ENCODE measurements at places on chromosomes 11 and 22.

DNA sequence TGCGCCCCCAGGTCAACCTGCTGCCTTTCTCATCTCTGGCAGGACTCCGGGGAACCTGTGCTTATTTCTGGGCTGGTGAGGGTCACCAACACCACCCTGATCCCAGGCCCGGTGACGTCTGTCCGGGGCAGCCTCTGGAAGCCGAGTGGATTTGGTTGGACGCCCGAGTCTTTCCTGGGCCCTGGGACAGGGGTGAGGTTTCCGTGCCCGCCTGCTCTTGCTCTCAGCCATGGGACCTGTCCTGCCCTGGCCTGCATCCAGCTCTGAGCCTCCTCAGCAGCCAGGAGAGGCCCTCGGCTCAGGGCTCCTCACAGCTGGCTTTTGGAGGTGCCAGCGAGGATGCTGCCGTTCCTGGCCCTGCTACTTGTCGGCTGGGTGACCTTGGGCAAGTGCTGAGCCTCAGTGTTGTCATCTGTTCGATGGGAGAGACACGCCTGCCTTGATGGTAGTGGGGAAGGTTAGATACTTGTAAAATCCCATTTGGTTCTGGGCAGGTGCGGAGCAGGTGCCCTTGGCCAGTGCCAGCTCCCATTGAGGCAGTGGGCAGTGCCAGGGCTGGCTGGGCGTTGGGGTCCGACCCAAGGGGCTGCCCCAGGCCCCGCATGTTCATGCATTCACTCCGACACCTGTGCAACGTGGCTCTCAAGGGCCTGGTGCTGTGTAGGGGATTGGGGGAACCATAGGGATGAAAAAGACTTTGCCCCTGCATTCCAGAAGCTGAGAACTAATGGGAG is 58.9 kb upstream of the THY1 start:
- no peak for DNase-seq

DNA sequence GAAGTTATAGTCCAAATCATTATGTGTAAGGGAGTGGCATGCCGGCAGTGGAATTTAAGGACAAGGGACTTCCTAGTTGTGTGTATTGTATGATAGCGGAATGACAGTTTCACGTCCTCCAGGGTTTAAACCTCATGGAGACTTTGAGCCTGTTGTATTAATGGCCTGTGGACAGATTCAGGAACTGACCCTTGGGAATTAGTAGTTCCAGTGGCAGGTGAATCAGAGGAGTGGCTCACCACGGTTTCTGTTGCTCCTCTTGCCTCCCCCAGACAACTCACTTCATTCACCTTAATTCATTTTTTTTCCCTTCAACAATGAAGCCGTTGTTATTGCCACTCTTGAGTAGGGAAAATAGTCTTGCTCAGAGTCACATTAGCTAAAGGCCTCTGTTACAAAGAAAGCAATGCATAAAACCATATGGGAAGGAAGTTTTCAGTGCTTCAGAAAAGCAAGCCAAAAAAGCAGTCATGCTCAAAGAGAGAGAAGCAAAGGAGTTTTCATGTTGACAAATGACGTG is 22.6 kb downstream of the AMOTL1 start:
- no peak for DNase-seq

DNA sequence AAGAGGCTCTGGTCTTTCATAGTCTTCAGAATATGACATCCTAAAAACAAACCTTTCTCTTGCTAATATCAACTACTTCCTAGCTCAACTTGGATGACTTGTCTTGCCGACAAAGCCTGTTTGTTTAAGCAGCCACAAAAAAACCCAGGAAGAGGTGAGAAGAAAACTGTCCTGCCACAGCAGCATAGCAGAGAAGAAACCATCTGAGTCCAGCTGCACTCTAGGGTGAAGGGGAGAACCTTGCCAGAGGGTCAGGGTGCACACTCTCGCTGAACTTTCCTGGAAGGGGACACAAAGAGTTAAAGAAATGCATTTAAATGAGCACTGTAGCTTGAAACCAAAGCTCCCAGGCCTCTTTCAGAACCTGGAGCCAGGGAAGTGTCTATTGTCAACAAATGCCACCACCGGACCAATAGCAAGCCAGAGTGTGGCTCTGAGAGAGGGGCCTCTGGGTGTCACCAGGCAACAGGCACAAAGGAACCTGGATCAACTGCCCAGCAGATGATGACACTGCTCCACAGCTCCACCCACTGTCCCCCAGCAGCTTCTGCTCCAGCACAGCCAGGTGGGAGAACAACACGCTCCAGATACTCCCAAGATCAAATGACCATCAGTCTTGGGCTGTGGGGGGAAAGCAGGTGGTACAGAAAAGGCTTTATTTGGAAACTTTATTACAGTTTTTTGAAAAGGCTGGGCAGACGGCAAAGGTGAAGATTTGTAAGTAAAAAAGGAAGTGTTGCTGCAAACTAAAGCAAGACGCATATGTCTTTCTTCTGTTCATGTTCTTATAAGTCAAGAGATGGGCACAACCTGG is 105.7 kb downstream of the RASSF10 start:
- no peak for DNase-seq

DNA sequence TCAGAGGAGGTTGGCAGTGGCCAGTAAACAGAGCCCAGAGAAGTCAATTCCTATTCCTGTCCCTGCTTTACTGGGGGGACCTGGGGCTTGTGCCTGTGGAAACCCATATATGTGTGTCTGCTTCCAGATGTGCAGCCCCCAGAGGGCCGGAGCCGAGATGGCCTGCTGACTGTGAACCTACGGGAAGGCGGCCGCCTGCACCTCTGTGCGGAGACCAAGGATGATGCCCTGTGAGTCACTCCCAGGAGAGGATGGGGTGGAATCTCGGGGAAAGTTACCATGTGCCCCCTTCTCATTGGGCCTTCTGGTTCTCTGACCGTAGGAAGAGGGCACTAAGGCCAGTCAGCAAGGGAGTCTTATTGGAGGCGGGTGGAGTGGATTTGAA is 5.3 kb downstream of the PLEKHB1 start:
- no peak for DNase-seq

GRCh38 chr11:128476729-128477128 is 110.6 kb downstream of the ETS1 start:
- no peak for DNase-seq

- no peak for DNase-seq
Observed at GRCh38 chr11:129285402-129285786, 90.3 kb upstream of the BARX2 start.

- no peak for DNase-seq
Observed at GRCh38 chr11:113504586-113504985, 29.4 kb upstream of the DRD2 start.

DNA sequence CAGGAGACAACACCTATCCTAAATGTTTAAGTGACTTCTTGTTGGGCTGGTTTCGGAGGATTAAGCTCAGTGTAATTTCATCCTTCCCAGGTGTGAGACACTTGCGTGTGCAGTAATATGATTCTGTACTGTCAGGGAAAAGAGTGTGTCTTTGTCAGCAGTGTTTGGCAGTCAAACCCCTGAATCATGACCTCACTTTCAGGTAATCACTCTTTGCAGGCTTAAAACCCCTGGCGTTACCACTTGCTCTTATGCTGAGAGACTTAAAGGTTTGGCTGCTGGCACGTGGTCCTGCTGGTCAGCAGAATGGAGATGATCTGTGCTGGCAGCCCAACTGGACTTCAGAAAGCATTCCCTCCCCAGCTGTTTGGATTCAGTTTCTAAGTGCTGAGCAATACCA is 56.1 kb downstream of the APIP start:
- no peak for DNase-seq
